ENCODE measurements at places on chromosomes 1 and 21.

GRCh38 chr1:107791348-107791747 lies 173.6 kb downstream of the VAV3 start:
- DNase-seq, result no peak

DNA sequence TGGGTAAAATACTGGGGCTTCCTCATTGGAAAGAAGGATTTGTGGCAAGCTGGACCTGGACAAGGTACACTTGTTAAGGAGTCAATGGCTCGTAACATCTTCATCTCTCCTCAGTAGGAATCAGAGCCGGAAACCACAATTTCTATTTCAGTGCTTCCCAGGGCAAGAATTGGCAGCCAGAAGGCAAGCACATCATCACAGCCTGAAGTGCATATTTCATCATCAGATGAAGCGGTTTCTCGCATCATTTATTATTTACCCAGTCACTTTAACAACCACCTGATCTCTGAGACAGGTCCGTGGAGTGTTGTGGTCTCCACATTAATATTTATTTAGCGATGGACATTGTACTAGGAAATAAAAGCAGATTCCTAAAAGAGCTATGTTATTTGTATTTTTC lies 55.0 kb downstream of the KCNJ15 start:
- no peak for DNase-seq

DNA sequence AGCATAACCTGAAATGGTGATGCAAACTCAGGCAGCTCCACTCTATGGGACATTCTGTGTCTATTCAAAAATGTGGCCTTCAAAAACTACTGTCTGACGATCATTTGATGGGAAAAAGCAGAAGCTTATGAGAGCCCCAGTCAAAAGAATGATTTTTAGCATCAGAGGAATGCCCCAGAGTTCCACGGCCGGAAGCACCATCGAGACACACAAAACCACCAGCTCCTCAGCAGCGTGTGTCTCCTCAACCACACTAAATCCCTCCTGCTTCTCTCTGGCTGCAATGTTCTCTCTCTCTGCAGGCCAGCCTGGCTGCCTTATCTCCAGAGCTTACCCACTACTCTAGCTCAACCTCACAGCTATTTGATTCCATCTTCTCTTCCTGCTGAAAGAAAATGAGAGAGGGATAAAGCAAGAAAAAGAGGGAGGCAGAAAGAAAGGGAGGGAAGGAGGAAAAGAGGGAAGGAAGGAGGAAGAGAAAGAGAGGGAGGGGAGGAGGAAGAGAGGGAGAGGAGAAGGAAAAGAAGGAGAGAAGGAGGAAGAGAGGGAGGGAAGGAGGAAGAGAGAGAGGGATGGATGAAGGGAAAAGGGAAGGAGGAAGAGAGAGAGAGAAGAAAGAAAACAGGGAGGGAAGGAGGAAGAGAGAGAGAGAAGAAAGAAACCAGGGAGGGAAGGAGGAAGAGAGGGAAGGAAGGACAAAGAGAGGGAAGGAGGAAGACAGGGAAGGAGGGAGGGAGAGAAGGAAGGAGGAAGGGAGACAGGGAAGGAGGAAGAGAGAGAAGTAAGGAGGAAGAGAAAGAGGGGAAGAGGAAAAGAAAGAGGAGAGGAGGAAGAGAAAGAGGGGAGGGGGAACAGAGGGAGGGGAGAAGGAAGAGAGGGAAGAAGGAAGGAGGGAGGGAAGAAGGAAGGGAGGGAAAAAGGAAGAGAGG lies 33.5 kb upstream of the LAPTM5 start:
- no peak for DNase-seq

- DNase-seq, result no peak
Measured at GRCh38 chr1:229896306-229896705, 170.7 kb upstream of the GALNT2 start.

GRCh38 chr1:94863919-94864318 lies 43.8 kb downstream of the SLC44A3 start:
- no peak for DNase-seq

- no peak for DNase-seq
Measured at GRCh38 chr1:203288400-203288799, 16.9 kb upstream of the BTG2 start.

GRCh38 chr1:237471377-237471776 lies 419.3 kb downstream of the ZP4 start:
- no peak for DNase-seq

- DNase-seq, result no peak
Measured at GRCh38 chr1:220957233-220957605, 78.0 kb downstream of the HLX start.

- no peak for DNase-seq
Measured at GRCh38 chr1:70504176-70504820, 93.2 kb downstream of the CTH start.

GRCh38 chr21:17613242-17613676 lies 558 bp upstream of the BTG3 start:
- peak; percentile 33 for DNase-seq

DNA sequence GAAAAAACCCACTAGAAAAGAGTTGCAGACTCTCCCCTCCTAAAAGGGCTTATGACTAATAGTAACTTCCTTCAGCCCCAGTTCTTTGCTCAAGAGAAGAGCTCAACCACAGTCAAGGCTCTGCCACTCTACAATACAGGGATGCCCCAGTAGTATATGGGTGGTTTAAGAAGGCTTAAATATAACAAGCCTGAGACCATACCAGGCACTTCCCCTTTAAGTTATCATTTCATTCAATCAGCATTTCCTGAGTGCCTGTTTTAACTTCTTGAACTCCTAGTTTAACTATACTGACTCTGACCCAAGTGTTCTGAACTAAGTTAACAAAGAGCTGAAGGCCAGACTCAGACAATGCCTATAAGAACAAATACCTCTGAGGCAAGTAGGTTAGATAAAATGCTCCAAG lies 19.8 kb downstream of the PRPF38A start:
- no peak for DNase-seq

- peak; percentile 20 for DNase-seq
Measured at GRCh38 chr1:150168960-150169601, 19.4 kb downstream of the PLEKHO1 start.

GRCh38 chr1:218464871-218465270 lies 119.7 kb downstream of the TGFB2 start:
- DNase-seq, result no peak

Measured in NCI-H345 (cell line).